ENCODE measurements at places on chromosomes 16 and 17.

GRCh38 chr17:10210151-10210574 lies 11.8 kb upstream of the GAS7 start:
- DNase-seq: no peak

DNA sequence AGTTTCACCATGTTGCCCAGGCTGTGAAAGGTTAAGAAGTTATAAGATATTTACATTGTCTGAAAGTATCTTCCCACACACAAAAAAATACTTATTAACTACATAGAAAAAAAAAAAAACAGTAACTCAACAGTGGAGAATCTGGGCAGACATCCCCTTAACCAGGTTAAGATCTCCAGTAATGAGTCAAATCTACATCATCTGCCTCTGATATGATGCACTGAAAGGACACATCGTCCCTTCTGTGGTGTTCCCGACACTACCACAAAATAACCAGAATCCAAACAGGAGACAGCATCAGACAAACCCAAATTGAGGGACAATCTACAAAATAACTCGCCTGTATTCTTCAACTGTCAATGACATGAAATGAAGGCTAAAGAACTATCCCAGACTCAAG lies 40.0 kb downstream of the CMTM4 start:
- DNase-seq: no peak

DNA sequence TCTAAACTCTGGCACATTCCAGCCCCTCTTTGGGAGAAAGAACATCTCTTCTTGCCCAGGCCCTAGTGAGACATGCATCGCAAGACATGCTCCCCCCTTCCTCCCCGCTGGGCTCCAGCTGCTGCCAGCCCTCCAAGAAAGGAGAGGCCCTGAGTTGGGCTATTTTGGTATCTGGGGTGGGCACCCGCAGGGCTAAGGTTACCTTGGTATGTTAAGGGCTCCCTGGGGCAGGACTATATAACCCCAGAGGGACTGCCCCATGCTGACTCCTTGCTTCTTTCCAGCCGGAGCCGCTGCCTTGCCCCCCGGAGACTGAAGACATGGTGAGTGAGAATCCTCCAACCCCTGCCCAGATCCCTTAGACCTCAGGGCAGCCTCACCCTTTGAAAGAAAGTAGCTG lies at the start of gene MYL11:
TSS of gene MYL11 (plus strand) at position 265 of the 400 bp plus-strand sequence. CDS start at position 321, 56 bp downstream.
- DNase-seq: no peak

DNA sequence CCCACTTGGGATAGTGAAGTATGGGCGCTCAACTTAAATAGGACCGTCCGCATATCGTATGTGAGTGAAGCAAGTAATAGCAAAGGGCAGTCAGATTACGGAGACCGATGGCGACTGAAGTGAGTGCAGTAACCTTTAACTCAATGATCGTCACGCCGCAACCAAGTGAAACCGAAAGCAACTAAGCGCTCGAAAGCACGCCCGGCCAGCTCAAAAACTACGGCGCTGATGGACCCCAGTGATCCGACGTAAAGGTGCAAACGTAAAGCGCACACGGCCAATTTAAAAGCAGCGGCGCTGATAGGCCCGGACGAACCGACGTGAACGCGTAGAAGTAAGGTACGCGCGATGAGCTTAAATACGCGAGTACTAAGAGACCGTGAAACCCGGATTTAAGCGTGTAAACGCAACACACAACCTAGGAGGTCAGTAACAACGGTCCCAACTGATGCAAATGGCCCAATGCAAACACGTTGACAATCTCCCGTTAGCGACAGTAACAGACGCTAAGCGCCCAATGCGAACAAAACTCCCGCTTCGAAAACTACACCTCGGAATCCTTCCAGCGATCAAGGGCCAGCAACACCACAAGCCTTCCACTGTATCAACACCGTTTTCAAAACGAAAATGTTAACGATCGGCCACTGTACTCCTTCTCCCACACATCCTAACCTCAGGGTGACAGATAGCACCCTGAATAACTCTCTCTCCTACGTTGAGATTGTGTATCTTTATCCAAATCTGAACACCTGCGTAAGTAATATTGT lies 37.9 kb upstream of the ARL4D start:
- DNase-seq: peak; percentile 84

DNA sequence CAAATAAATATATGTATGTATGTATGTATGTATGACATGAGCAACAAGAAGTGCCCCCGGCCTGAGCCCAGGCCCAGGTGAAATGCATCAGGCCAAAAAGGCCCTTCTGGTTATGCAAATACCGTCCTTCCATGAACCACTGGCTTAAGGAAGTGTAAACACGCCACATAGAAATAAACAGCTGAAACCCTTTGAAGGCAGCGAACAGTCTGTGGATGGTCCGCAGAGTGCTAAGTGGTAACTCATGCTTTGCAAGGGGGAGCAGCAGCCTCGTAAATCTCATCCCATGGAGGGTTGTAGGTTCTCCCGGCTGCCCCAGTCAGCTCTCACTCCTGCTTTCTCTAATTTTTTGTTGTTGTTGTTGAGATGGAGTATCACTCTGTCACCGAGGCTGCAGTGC lies 36.7 kb downstream of the COTL1 start:
- no peak for DNase-seq

- DNase-seq: no peak
Observed at GRCh38 chr16:87593710-87594258, 8.5 kb upstream of the JPH3 start.

All from T-helper 1 cell (primary cell).